Activated CD8-positive, alpha-beta memory T cell treated with anti-CD3 and anti-CD28 coated beads, Interleukin-2, amount 10 ng/mL, durations not matched to agents 7 days and 5 days (primary cell): ENCODE measurements at places on chromosomes 1 and 21. TPM values are rescaled to one million over a fixed set of nuclear protein-coding genes. Genes with fewer than 3 reads are reported as not detected.
A peak's percentile ranks its signal among the peaks of the same experiment; 100 is the strongest.

DNA sequence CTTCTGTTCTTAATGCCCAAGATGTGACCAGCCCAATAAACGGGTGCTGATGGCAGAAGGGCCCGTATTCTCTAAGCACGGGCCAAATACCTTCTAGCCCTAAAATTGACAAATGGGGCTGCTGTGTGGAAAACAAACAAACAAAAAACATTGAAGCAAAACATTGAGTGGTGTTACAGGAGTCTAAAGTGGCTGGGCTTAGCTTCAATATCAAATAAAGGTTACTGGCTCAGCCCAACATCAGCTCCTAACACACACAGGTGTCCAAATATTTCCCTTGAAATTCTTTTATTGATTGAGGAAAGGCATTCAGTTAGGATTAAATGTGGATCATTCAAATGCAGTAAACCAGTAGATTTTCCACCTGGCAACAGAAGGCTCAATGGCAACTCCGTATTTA is 13.3 kb upstream of the TTF2 start:
- DNase-seq, result no peak

DNA sequence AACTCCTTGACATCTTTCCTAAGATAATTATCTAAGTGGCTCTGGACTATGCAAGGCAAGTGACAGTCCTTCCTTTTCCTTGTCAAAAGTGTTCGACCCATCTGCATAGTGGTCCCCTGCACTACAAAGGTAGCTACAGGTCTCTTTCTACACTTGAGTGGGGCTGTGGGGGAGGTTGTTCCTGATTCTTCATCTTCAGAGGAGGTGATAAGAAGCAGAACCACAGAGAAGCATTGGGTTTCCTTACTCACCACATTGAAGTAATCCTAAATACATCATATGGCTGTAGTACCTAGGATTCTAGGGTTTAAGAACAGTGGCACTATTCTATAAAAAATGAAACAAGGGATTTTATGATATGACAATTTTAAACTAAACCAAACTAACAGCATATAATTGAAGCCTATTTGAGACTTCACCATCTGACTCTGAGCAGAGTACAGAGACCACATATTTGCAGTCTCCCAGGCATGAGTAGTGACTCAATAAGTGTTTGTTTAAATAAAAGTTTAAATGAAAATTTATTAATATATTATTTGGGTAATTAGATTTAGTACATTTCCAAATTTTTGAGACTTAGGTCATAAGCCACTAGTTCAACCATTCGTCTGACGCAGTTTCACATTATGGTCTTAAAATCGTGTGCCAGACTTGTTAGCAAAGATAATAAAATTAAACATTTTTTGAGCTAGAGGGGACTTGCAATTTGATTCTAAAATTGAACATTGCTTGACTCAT is 54.9 kb upstream of the NEK7 start:
- DNase-seq, result no peak

GRCh38 chr1:20390589-20391331 is 95.2 kb downstream of the CAMK2N1 start:
- no peak for DNase-seq

DNA sequence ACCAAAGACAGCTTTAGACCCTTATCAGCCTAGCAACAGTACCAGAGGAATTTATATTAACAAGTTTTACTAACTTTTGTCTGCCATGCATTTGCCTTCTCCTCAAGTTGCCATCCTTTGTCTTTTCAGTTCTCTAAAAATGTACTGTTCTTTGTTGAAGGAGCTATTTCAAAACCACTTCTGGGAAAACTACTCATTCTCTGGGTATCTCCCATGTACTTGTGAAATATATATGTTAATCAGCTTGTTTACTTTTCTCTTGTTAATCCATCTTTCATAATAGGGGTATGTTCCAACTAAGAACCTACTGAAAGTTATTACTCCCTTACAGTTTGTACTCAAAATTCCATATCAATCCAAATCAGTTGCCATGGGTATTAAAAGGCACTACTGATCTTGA is 16.3 kb downstream of the DPYD start:
- DNase-seq, result no peak

GRCh38 chr21:34260277-34261008 is 103.4 kb upstream of the KCNE2 start:
- DNase-seq, result no peak

GRCh38 chr21:15837645-15838044 is 107.9 kb downstream of the USP25 start:
- no peak for DNase-seq

- DNase-seq, result no peak
Observed at GRCh38 chr1:33986390-33987095, 122.7 kb downstream of the HMGB4 start.

GRCh38 chr1:178625695-178626094 is 99.3 kb upstream of the RALGPS2 start:
- no peak for DNase-seq

DNA sequence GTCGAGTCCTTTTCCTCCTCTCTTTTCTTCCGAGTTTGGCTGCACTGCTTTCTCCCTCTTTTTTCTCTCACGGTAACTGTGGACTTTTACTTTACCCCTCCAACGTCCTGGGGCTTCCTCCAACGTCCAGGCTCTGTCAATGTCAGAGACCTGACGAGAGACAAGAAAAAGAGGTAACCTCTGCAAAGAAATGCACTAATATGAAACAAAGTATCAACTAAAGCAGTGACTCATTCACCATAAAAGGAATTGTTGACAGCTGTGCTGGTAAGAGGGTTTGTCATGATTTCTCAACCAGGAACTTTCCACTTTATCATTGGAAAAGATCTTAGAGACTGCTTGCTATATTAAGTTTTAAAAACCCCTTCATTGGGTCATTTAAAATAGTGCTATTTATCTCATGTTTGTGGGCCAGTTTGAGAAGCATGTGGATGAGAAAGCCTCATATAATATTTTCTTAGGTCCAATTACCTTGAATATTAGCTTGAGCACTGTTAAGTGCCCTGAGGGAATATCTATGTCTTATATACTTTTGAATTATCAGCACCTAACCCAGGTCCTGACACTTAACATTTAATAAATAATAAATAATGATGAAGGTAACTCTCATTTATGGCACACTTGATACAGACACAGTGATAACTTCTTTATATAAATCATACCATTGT is at the start of gene GBP2:
GBP2 (minus strand) TSS at position 202 of the 668 bp plus-strand sequence. CDS start 4,148 bp downstream, outside the sequence.
- peak; percentile 54 for DNase-seq

GRCh38 chr1:210691039-210691610 is 362.4 kb downstream of the HHAT start:
- DNase-seq, result no peak

GRCh38 chr1:45116340-45116739 is 90.1 kb downstream of the ZSWIM5 start:
- DNase-seq, result no peak

GRCh38 chr1:226682871-226683814 is 55.9 kb downstream of the ITPKB start:
- no peak for DNase-seq

DNA sequence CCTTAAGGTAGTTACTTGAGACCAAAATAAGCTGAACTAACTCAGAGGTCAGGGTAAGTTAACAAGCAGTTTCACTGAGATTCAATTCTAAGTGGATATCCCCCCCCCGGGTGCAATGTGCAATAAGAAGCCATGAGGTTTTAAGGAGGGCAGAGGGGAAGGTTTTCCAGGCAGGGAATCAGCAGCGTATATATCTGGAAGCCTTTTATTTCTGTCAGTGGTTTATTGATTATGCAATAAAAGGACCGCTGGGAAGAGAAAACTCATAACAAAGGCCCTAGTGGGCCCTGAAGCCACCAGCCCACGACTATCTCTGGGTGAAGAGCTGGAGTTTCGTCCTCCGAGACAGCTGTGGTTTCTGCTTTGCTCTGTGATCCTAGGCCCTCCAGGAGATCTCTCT is 53.1 kb upstream of the CTPS1 start:
- DNase-seq, result no peak

DNA sequence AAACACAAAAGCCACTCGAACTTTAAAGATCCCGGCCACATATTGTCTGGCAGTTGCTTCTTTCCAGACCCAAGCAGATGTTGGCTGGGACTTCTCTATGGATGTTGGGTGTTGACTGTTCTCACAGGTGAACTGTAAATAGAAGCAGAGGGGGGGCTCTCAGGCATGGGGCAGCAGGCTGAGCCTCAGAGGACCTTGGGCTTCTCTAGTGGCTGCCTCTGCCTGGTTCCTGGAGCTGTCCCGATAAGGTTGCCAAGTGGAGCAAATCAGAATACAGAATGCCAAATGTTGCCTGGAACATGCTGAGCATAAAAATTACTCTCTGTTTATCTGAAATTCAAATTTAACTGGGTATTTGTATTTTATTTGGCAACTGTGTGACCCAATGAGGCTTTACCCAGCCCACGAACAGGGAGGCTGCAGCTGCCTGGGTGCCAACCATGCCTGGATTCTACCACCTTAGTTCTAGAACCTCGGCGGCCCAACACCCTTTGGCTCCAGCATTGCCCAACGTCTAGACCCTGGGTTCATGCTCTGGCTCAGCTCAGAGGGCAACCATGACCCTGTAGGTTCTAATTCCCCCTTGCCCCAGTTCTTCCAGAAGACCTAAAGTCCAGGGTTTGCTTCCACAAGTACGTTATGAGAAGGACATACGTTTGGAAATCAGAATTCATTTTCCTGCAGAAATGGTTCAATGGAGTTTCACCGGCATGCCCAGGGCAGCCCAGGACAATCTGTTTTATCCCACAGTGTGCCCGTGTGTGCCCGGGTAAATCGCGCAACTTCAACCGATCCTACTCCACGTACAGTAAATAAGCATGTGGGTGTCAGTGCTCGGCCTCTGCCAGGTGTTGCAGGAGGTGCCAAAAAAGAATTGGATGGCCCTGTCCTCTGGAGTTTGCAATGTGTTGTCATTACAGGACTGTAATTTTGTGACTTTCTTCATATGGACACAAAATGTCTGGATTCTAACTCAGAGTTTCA is 5.4 kb upstream of the SLC45A1 start:
- no peak for DNase-seq

- no peak for DNase-seq
Observed at GRCh38 chr1:41957568-41957967, 38.8 kb upstream of the HIVEP3 start.

DNA sequence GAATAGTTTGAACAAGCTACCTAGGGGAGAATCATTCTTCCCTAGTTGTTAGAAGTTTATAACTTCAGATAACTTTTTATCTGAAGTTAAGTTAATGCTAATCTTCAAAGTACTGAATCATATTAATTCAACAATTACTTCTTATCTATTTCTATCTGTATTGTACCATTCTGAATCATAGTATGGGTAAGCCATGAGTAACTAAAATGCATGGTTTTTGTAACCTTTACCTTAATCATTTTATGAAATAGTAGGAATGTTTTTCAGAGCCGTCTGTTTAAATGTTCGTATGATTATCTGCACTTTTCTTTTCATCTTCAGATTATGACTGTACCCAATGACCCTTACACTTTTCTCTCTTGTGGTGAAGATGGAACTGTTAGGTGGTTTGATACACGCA is 50.3 kb upstream of the MPC2 start:
- DNase-seq, result no peak

DNA sequence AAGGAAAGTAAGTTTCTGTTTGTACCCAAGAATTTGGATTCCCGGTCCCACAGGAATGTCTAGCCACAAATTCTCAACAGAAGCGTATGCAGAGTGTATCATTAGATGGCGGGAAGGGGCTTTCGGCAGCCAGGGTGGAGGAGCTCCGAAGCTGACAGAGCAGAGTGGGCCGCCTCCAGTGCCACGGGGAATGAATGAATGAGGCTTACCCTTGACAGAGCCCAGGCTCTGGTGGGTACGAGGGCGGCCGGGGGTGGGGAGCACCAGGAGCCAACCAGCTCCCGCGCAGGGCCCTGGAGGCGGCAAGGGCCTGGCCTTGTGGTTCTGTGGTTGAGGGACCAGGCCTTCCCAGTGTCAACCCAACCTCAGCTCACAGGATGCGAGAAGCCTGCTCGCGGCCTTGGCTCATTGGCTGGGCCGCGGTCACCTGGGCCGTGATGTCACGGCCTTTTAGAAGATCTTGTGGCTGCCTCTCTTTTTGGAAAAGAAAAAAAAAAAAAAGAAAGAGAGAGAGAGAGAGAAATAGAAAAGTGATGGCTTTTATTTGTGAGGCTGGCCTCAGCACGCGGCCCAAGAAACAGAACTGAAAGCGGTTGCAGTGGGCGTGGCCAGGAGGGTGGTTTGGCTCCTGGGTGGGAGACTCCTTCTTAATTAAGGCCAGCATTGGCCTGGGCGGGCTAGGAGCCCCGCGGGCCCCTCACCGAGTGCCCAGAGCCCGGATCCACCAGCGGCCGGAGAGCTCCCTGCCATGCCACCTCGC is 34.9 kb upstream of the RUNX3 start:
- peak; percentile 99 for DNase-seq

DNA sequence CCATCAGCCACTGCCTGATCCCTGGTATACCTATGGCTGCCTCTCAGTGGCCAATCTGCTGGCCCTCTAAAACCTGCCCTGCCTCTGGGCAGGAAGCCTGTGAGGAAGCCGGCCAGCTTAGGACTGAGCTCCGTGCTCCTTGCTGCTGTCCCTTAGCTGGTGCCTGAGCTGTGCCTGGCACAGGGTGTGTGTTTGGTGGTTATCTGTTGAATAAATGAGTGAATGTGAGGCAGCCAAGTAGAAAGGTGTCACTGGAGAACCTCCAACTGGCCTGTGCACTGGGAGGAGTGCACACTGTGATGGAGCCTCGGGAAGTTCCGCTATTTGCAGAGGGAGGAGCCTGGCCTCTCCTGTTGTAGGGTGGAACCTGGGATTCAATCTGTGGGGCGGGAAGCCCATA is 63.4 kb upstream of the STUM start:
- DNase-seq, result no peak

DNA sequence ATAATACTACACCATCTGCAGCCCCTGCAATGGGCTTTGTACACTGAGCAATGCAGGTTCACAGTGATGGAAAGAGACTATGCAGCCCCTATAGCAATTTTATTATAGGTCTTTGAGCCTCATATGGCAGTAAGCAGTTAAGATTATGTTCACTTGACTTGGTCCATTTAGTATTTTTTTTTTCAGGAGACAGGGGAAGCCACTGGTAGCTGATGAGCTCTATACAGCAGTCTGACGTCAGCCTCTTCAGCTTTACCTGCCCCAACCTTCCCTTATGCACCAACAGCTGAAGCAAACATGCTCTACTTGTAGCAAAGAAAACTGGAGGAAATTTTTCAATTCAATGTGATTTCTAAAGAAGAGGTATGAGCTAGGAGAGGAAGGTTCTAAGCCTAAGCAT is 32.2 kb downstream of the AIDA start:
- no peak for DNase-seq

The CFAP107 gene
- total RNA-seq, result not detected

The SLC5A9 gene
- total RNA-seq, result not detected

The HCN3 gene
- 6.1 TPM for total RNA-seq

The RNU1-4 gene
- total RNA-seq, result 922 TPM

The KCNJ15 gene
- total RNA-seq, result not detected

The CR2 gene
- total RNA-seq, result not detected

The AMY2A gene
- total RNA-seq, result not detected

The LGR6 gene
- 0.26 TPM for total RNA-seq

The C21orf91 gene
- 88.7 TPM for total RNA-seq

The KCNH1 gene
- total RNA-seq, result not detected
